Mucosa of descending colon (tissue), 3 donors: ENCODE measurements at places on chromosomes 4 and X. TPM values are rescaled to one million over a fixed set of nuclear protein-coding genes. Genes with fewer than 3 reads are reported as not detected.

Gene DCAF4L1
- 0.05 TPM for total RNA-seq

Gene AREG
- 26.2 TPM for total RNA-seq

Gene PDZD4
- total RNA-seq: 2.8 TPM

Gene PDLIM5
- total RNA-seq: 160 TPM

Gene WDR17
- total RNA-seq: 1.8 TPM

Gene XG
- 2.6 TPM for total RNA-seq

Gene MAB21L2
- 493 TPM for total RNA-seq

Gene CHRDL1
- total RNA-seq: 23.5 TPM

Gene NAP1L3
- total RNA-seq: 0.67 TPM

Gene TCEAL2
- total RNA-seq: 1.2 TPM

Gene NDST3
- total RNA-seq: 0.26 TPM

Gene NHS
- total RNA-seq: 1.8 TPM

Gene VCX3A
- not detected for total RNA-seq

Gene USP17L5
- not detected for total RNA-seq

Gene GPC3
- total RNA-seq: 0.55 TPM

Gene SLC10A3
- total RNA-seq: 26.2 TPM
